CD4-positive, alpha-beta memory T cell (primary cell): ENCODE measurements at places on chromosomes 13 and 19. TPM values are rescaled to one million over a fixed set of nuclear protein-coding genes. Genes with fewer than 3 reads are reported as not detected.

Gene GNG8
- total RNA-seq = not detected

Gene VSTM1
- not detected for total RNA-seq

Gene ATP8B3
- 5.5 TPM for total RNA-seq

DNA sequence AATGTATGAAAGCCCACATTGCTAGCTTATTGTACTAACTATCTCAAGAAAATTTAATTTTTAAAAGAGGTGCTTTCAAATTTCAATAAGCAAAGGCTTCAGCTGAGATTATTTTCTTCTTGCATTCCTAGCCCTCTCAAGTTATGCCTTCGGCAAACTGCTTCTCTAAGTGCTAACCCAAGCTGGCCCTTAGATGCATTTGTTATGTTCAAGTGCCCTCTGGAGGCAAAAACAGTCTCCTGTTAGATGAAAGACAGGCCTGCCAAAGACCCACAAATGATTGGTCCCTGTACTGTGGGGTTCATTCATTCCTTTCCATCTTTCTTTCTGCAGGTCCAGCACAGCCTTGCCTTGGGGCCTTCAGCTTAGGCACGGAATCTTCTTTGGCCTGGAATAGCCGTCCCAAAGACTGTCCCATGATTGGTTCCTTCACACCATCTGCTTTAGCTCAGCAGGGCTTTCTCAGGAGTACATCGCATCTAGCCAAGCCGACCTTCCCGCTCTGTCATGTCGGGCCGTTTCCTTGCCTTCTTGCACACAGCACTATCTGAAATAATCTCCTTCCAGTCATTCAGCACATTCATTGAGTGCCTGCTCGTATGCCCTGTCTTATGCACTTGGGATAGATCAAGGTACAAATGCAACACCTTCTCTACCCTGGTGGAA, 26.4 kb upstream of the TPTE2 start:
- H3K4me1 ChIP-seq = peaks cover 22% of the 10 kb centered on the region
- DNase-seq = peak; percentile 47
- H3K4me3 ChIP-seq = no peak overlapping the region
- no peaks in the 10 kb centered on the region for H3K36me3 ChIP-seq

DNA sequence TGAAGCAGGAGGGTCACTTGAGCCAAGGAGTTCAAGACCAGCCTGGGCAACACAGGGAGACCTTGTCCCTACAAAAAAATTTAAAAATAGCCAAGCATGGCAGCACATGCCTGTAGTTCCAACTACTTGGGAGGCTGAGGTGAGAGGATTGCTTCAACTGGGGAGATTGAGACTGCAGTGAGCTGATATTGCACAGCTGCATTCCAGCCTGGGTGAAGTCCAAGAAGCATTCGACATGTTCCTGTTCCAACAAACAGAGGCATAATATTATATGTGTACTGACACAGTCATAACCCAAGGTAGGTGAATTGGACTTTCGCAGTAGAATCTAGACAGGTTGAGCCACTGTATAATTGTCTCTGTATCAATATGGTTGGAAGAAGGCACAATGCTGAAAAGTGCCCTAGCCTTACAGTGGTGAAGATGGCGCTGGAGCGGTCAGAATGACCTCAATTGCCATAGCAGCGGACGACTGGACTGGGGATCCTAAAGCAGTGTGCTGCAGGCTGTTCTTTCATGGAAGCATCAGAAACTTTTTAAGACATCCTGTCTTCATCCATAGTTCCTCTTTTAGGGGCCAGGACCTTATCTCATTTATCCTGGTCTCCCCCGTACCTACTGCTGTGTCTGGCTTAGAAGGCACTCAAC, 112.0 kb upstream of the CLDN10 start:
- no peaks in the 10 kb centered on the region for H3K27me3 ChIP-seq
- H3K27ac ChIP-seq = no peak overlapping the region
- no peaks in the 10 kb centered on the region for H3K4me1 ChIP-seq
- no peak overlapping the region for H3K4me3 ChIP-seq
- H3K36me3 ChIP-seq = no peaks in the 10 kb centered on the region
- no peak for DNase-seq

DNA sequence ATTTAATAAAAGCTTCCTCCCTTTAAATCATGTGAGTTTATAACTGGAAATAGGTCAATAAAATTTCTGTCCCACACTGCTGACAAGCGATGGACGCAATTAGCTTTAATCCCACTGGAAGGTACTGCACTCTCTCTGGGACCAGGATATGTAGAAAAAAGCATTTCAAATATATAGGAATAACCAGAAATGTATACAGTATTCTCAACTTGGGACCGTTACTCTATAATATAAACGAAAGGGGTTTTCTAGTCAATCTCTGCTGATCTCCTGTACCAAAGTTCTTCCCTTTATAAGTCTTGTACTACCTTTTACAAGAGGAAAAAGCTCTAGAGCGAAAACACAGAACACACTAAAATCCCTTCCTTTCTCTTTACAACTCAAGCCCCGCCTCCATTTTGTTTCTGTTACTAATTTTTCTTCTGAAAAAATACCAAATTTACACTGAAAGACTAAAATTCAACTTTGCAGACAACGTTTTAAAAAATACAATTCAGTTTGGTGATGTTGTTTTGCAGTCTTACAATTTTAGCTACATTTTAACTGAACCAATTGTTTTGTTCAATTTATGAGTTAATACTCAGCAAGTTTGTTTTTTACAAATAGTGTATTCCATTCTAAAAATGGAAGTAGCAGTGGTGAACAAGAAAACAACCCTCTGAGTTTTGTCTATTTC, 1.7 kb upstream of the USPL1 start:
- H3K4me1 ChIP-seq = peaks cover 37% of the 10 kb centered on the region
- H3K27ac ChIP-seq = peak overlapping the region; percentile 94
- peak overlapping the region; percentile 79 for H3K4me3 ChIP-seq
- no peaks in the 10 kb centered on the region for H3K36me3 ChIP-seq
- peak; percentile 39 for DNase-seq
- no peaks in the 10 kb centered on the region for H3K27me3 ChIP-seq

- H3K27ac ChIP-seq = no peak overlapping the region
- H3K27me3 ChIP-seq = no peaks in the 10 kb centered on the region
- no peaks in the 10 kb centered on the region for H3K4me1 ChIP-seq
- no peaks in the 10 kb centered on the region for H3K36me3 ChIP-seq
Observed at GRCh38 chr19:37969695-37970094, 62.7 kb downstream of the SIPA1L3 start.

DNA sequence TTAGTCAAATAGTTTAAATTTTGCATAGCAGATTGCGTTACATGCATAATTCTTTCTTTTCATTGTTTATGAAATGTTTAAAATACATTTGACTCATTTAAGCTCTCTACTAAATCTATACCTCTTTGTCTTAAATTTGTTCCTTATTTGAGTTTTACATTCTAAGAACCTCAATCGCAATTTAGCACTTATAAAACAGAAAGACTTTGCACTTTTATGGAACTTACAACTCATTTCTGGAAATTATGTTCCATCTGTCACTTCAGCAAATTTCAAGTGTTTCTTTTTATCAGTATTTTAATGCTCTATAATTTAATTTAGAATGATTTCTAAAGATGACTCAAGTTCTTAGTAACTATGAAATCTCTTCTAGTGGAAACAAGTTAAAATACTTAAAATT, 1505.8 kb upstream of the SPRY2 start:
- no peak overlapping the region for H3K4me3 ChIP-seq
- H3K27me3 ChIP-seq = no peaks in the 10 kb centered on the region
- DNase-seq = no peak
- H3K27ac ChIP-seq = no peak overlapping the region

DNA sequence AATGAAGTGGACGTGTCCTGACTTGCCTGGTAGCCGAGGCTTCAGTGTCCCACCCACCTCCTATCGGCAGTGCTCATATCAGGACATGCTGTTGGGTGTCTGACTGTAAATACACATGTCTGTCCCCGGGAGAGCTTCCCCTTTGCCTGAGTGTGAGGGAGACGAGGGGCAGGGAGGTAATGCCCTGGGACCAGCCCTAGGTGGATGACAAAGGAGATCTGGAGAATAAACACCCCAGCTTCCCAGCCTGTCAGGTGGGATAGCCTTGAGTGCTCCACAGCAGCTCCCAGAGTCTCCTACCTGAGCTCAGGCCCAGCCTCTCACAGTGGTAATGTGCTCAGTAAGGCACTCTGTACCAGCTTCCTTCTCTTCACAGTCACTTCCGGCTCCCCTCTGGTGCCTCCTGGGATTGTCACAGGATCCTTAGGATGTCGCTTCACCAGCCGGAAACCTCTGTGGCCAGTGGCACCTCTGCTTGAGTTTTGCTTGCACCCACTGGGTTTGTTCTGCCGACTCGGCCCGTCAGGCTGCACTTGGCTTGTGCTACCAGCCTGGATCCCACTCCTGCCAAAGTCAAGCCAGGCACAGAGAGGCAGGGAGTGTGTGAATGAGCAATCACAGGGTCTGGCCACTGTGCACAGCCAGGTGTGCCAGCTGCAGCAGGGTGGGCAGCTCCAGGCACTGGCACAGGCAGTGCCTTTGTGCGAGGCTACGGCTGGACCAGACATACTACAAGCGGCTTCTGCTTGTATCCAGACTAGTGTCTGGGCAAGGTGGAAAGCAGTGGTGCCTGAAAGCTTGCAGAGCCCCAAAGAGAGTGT, 54.4 kb upstream of the RGCC start:
- no peaks in the 10 kb centered on the region for H3K27me3 ChIP-seq
- no peak overlapping the region for H3K4me3 ChIP-seq
- no peak overlapping the region for H3K27ac ChIP-seq

- no peaks in the 10 kb centered on the region for H3K36me3 ChIP-seq
- H3K4me3 ChIP-seq = no peak overlapping the region
- no peaks in the 10 kb centered on the region for H3K27me3 ChIP-seq
- DNase-seq = no peak
Observed at GRCh38 chr13:23480324-23480723, 46.8 kb upstream of the SACS start.

GRCh38 chr19:31289976-31290375, 59.3 kb downstream of the TSHZ3 start:
- H3K27ac ChIP-seq = no peak overlapping the region
- no peaks in the 10 kb centered on the region for H3K4me1 ChIP-seq
- no peaks in the 10 kb centered on the region for H3K27me3 ChIP-seq

- no peak for DNase-seq
- H3K4me3 ChIP-seq = no peak overlapping the region
- no peaks in the 10 kb centered on the region for H3K4me1 ChIP-seq
- H3K36me3 ChIP-seq = no peaks in the 10 kb centered on the region
- H3K27ac ChIP-seq = no peak overlapping the region
- H3K27me3 ChIP-seq = no peaks in the 10 kb centered on the region
Observed at GRCh38 chr13:20608438-20609020, 41.6 kb downstream of the IFT88 start.

- peaks cover 9% of the 10 kb centered on the region for H3K27me3 ChIP-seq
- H3K4me3 ChIP-seq = no peak overlapping the region
- no peak overlapping the region for H3K27ac ChIP-seq
- DNase-seq = no peak
- H3K36me3 ChIP-seq = no peaks in the 10 kb centered on the region
- H3K4me1 ChIP-seq = no peaks in the 10 kb centered on the region
Observed at GRCh38 chr19:5330307-5330720, 10.3 kb downstream of the PTPRS start.

DNA sequence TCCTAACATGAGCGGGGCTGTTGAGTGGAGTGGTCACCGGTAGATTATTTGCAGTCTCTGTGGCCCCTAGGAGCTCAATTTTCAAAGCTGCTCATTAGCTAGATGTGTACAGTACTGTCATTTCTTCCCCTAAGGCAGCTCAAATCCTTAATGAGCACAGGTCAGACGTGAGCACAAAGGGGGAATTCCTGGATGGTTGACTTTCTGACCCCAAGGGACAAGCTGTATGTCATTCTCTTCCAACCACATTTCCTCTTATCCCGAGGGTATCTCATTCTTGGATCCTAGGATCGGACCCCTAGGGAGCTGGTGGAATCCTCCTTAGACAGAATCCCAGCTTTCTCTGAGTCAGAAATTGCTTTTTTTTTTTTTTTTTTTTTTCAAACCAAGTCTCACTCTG, 5.7 kb upstream of the OR7G3 start:
- no peaks in the 10 kb centered on the region for H3K36me3 ChIP-seq
- H3K4me3 ChIP-seq = no peak overlapping the region
- no peak overlapping the region for H3K27ac ChIP-seq
- no peaks in the 10 kb centered on the region for H3K4me1 ChIP-seq
- DNase-seq = no peak

DNA sequence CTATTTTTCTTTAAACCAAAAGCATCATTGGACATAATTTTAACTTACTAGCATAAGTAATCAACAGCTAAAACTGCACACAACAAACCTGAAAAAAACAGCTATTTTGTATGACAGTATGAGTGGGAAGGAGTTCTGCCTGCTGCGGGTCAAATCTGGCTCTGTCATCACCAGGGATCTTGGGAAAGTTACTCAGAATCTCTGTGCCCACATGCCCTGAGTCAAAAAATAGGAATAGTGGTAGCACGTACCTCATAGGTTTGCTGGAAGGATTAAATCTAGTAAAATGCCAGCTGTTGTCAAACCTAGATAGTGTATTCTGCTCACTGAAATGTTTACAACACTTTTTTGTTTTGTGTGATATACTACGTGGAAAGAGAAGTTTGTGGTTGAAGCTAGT, 1.1 kb downstream of the CLN5 start:
- H3K4me3 ChIP-seq = peak overlapping the region; percentile 88
- no peak for DNase-seq
- peaks cover 37% of the 10 kb centered on the region for H3K4me1 ChIP-seq

GRCh38 chr19:50357178-50358100, 8.0 kb downstream of the NAPSA start:
- H3K36me3 ChIP-seq = no peaks in the 10 kb centered on the region
- H3K27ac ChIP-seq = peak overlapping the region; percentile 95
- H3K27me3 ChIP-seq = no peaks in the 10 kb centered on the region
- DNase-seq = peak; percentile 88
- peak overlapping the region; percentile 45 for H3K4me3 ChIP-seq

GRCh38 chr19:30036154-30037129, 94.4 kb downstream of the URI1 start:
- H3K4me3 ChIP-seq = no peak overlapping the region
- DNase-seq = no peak
- no peaks in the 10 kb centered on the region for H3K36me3 ChIP-seq
- no peaks in the 10 kb centered on the region for H3K4me1 ChIP-seq
- no peaks in the 10 kb centered on the region for H3K27me3 ChIP-seq

- no peak overlapping the region for H3K4me3 ChIP-seq
- H3K27me3 ChIP-seq = no peaks in the 10 kb centered on the region
- no peaks in the 10 kb centered on the region for H3K36me3 ChIP-seq
Observed at GRCh38 chr13:91580749-91581148, 182.3 kb downstream of the GPC5 start.

- DNase-seq = no peak
- no peak overlapping the region for H3K27ac ChIP-seq
- no peaks in the 10 kb centered on the region for H3K36me3 ChIP-seq
- H3K27me3 ChIP-seq = no peaks in the 10 kb centered on the region
- no peaks in the 10 kb centered on the region for H3K4me1 ChIP-seq
- H3K4me3 ChIP-seq = no peak overlapping the region
Observed at GRCh38 chr13:51206584-51206983, 15.6 kb upstream of the FAM124A start.

- no peak for DNase-seq
- H3K27me3 ChIP-seq = no peaks in the 10 kb centered on the region
Observed at GRCh38 chr19:40381321-40381720, 8.7 kb downstream of the HIPK4 start.
